ENCODE measurements at places on chromosomes 6 and 20.

- DNase-seq: no peak
Measured at GRCh38 chr6:34115403-34115795, 30.5 kb downstream of the GRM4 start.

DNA sequence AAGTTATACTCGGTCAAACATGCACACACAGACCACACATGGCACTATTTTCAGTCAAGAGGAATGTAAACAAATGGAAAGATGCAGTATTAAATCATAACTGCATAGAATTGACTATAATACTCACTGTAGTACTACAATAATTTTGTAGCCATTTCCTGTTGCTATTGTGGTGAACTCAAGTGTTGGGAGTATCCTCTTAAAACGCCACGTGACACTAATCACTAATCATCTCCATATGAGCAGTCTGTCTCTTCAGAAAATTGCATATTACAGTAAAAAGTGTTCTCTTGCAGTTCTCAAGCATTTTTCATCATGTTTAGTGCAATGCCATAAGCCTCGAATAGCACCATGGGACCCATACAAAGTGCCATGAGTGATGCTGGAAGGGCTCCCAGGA is 258.7 kb upstream of the ID4 start:
- no peak for DNase-seq

DNA sequence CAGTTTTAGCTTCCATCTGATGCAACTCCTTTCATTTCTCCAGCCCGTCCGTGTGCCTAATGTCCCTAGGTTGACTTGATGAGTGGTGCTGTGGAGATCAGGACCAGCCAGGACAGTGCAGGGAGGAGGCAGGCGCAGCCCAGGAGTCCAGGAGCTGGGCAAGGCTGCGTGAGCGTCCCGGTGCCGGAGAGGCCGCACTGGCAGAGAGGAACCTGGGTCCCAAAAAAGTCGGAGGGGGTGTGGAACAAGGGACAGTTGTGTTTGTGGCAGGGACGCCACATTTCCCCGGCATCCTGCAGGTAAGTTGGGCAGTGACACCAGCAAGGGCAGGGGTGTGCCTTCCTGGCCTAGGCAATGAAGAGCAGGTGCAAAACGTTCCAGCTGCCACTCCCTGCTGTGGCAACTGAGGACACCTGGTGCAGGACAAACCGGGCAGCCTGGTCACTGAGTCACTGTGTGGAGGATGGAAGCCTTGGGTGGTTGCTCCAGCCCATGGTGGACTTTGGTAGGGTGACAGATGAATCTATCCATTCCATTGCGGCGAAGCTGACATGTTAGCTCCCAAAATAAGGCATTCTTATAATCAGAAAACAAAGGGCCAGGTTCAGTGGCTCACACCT is 53.2 kb downstream of the RAMACL start:
- no peak for DNase-seq

- DNase-seq: no peak
Measured at GRCh38 chr20:31764641-31765305, 25.7 kb downstream of the TPX2 start.

GRCh38 chr6:11035616-11036350 is 8.3 kb downstream of the ELOVL2 start:
- DNase-seq: no peak

GRCh38 chr6:21594416-21595281 is 1.1 kb downstream of the SOX4 start:
- peak; percentile 19 for DNase-seq
